ENCODE measurements at places on chromosomes 5 and 9.

DNA sequence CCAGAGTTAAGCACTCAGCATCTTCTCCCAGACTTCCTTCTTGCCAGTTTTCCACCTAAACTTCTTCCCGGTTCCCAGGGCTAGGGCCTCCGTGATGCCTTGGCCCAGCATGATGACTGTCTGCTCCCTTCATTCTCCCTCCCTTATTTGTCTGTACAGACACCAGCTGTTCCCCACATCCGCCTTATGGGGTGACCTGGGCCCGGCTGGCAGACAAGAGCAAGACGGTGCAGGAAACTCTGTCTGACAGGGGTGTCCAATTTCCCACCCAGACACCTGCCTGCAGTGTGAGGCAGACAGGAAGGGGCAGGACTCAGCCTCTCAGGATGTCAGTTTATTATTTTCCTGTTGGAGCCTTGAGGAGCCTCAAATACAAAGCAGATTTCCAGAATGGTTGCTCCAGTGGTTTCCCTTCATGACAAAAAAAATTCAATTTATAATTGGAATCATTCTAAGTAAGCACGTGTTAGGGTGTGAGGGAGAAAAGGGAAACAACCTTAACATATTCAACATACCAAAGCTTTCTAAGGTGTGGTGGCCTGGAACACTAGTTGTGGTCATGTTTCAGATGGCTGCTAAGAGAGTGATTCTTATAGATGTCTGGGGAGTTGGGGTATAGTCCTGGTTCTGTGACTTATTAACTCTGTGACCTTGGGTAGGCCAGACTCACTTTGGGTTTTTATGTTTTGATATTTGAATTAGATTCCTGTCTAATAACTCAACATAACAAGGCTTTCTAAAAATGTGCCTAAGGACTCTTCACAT lies 234.5 kb downstream of the PAPPA start:
- DNase-seq: no peak

DNA sequence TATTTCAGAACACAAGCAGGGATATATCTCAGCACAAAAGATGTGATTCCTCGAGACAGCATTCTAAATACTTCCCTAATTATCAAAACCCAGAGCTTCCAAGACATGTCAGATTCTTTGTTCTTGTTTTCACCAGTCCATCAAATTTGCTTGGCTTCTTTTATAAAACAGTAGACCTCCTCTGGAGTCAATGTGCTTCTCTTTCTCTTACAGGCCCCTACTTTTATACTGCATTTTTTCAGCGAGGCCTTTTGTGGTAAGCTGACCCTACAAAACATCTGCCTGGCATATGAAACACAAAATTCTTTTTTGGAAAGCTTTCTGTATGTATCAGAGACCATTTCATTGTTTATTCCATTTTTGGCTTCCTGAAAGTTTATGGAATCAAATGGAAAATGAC lies 81.8 kb downstream of the ARSB start:
- no peak for DNase-seq

DNA sequence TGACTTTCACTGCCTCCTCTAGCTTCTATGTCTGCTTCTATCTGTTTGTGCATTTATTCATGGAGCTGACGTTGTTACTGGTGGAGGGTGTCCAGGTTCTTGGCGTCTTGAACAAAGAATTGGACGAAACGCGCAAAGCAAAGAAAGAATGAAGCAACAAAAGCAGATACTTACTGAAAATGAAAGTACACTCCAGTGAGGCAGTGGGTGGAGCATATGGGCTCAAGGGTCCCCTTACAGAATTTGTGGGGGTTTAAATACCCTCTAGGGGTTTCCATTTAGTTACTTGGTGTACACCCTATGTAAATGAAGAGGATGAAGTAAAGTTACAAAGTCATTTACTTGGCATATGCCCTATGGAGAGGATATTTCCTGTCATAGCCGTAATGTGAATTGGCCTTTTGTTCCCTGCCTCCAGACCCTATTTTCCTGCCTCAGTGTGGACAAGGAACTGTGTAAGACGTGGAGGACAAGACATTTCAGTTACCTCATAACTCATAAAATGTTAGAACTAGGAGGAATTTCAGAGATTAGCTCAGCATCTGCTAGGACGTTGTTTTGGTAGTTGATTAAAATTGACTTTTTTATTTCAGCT lies 3.1 kb downstream of the POLR3G start:
- no peak for DNase-seq

DNA sequence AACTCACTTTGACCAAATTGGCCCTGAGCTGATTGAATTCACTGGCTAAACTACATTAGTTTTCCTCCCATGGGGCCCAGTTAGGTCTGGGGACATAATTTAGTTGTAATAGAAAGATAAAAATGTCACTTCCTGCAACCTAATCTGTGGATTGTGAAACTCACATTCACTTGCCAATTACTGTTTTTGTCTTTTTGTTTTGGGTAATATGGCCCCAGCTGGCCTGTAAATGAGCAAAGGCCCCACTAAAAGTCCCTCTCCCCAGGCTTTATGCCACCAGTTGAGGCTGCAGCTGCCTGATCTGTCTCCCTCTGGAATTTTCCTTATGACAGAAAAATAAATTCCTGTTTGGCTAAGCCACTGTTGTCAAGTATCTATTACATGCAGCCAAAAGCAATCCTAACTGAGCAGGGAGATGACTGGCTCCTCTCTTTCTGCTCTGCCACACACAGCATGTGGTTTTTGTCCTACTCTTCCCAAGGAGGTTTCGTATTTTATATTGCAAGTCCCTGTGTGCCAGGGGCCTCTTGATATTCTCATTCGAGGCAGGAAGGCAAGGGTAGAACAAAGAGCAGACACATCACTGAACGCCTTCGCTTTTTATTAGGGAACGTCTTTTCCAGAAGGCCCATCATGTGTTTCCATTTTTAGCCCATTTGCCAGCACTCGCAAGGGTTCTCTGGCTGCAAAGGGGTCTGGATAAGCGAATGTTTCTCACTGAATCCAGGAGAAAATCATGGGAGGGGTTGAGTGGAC lies 24.1 kb upstream of the SLC25A48 start:
- DNase-seq: no peak

- no peak for DNase-seq
Observed at GRCh38 chr5:150202501-150202900, 12.6 kb downstream of the SLC6A7 start.

DNA sequence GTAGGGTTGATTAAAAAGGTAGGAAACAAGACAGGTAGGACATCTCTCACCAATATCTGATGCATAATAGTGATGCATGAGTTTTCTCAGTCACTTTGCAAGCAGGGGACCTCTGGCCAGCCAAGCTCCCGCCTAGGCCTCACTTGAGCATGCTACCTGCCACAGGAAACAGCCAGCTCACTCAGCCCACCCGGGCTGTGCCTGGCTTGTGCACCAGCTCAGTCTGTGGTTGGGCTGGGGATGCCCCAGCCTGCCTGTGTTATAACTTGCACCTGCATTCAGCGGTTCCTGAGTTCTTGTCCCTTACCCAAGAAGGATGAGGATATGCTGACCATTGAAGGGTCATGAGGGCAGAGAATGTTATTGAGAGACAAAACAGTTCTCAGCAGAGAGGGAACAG lies 172.8 kb upstream of the PLCXD3 start:
- no peak for DNase-seq

- DNase-seq: no peak
Observed at GRCh38 chr5:139394654-139395566, at the start of gene PROB1. PROB1 (minus strand) TSS chr5:139395104; CDS start chr5:139395081, 23 bp downstream.

DNA sequence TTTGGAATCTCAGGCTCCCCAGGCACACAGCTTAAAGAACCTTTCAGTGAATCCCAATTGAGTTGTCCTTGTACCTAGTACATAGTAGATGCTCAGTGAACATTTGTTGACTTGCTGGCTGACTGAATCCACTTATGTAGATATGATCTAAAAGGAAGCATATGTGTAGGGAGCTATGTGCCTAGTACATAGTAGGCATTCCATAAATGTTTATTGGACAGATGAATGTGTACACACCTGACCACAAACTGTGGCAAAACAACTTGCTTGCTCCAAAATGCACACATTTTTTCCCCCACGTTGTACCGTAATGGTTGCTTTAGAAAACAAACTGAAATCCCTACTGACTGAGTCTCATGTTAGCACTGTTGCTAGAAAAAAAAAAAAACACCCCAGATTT lies 80.2 kb upstream of the IL12B start:
- no peak for DNase-seq

- no peak for DNase-seq
Observed at GRCh38 chr5:162289489-162289888, 221.9 kb downstream of the GABRG2 start.

DNA sequence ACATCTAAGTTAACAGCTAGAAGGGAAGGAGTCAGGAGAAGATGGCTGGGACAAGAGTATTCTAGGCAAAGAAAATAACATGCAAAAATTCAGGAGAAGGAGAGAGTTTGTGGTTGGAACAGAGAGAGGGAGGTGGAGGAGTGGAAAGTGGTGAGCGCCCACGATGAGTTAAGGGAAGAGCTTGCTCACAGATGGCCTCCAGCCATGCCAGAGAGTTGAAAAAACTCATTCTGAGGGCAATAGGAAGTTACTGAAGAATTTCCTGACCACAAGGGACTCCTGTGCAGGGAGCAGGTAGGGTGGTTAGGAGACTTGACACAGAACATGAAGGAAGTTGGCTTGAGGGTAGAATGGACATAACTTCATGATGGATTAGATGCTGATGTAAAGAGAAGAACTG lies 159.7 kb downstream of the DOCK2 start:
- DNase-seq: no peak

GRCh38 chr5:136766456-136766855 lies 401.1 kb upstream of the TRPC7 start:
- no peak for DNase-seq

Data from GM10248 (cell line).